ENCODE measurements at places on chromosomes 5 and 9.

GRCh38 chr5:123035360-123035917 is 1.1 kb downstream of the PPIC start:
- no peak for DNase-seq

DNA sequence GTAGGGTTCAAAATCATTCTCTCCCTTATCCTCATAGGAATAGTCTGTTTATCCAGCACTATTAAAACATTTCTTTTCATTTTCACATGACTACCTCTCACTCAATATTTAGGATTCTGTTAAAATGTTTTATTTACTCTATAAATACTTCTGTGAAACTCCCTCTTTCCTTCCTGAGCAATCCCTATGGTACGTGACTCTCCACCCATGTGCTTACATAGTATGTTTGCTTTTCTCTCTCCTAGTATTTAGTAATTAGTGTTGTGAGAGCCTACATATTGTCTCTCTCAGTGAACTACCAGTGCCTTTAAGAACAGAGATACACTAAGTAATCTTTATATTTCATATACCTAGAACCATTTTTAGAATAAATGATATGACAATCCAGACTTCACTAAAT is 46.0 kb downstream of the PTPRD start:
- DNase-seq, result no peak

DNA sequence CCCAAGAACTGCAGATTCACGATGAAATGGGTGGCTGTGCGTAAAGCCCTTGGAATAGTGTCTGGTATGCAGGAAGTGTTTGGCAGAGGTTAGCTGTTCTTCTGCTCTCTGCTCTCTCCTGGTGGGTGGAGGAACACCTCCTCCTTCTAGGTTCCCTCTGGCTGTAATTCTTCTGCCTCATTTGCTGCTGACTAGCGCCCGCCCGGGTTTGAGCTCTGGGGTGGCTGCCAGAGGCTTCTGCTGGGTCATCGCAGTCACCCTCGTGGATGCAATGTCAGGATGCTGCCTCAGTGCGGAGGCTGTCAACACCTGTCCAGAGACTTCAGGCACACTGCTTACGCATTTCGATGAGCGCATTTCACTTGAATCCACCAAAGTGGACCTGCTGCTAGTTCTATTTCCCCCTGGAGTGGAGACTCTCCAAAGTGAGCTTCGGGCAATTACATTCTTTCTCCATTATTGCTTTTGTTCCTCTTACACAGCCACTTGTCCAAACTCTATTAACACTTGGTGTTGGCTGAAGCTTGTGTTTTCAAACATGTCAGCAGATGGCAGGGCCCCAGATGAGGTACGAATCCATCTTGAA is 11.7 kb downstream of the DOCK2 start:
- no peak for DNase-seq

DNA sequence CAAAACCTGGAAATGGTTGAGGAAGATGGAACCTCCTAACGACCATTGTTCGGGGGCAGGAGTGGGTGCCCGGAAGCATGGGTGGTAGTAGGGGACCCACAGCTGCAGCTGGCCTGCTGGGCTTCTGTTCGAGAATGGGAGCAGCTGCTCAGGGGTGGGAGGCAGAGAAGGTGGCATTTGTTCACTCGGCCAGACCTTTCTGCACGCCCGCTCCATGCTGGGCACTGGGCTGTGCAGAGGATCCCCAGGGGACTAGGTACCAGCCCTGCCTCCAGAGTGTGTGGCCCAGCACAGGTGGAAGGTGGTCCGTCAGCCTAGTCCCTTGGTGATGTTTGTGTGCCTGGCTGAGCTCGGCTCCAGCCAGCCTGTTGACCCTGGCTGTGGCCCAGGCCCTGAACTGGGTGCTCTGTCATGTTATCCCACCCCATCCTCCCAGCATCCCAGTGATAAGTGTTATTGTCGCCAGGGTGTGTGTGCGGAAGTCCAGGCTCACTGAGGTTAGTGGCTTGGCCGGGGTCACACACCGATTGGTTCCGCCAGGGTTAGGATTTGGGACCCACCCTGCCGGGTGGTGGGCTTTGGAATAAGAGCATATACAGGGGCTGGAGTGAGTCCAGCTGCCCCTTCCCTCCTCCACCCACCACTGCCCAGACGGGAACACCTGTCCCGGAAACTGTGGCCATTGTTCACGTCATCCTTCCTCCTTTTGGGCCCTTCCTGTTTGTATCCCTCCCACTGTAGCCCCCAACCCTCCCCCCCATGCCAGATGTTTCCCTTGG is 4.8 kb downstream of the N4BP3 start:
- DNase-seq, result no peak

DNA sequence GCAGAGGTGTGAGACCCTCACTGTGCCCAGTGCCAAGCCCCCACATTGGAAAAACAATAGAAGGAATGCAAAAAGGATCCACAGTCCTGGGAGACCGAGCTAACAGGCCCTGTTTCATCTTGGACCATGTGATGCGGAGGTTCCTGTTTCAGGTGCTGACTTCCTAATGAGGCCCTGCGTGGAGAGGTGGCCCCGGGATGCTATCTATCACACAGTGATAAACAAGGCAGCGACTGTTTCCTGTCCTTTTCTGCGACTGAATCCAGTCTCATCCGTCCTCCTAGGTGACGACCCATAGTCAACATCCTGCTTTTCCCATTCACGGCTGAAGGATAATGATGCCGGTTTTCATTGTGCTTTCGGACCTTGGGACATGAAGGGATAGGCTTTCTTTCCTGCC is 56.4 kb upstream of the BOD1 start:
- DNase-seq, result peak; percentile 53

DNA sequence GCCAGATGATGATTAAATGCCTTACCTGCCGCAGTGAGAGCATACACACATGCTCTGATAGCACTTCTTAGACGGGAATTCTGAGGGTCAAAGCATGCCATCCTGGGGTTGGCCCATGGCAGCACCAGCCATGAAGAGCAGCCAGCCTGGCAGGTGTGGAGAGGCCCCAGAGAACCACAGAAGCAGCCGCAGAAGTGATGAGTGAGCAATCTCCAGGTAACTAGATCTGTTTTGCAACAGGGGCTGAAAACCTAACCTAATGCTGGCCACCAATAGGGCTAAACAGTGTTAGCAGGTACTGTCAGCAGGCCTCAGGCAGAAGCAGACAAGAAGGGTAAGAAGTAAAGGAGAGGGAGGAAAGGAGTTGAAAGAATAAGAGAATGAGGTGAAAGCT is 33.5 kb upstream of the HOMER1 start:
- DNase-seq, result no peak

GRCh38 chr5:82754759-82755158 is 322.4 kb downstream of the TMEM167A start:
- no peak for DNase-seq

- no peak for DNase-seq
These were observed 7.7 kb upstream of the ABO start for GRCh38 chr9:133282464-133283238.

GRCh38 chr5:123150089-123150488 is 61.0 kb downstream of the PRDM6 start:
- no peak for DNase-seq

GRCh38 chr5:14627270-14627669 is 37.2 kb upstream of the OTULIN start:
- DNase-seq, result no peak

DNA sequence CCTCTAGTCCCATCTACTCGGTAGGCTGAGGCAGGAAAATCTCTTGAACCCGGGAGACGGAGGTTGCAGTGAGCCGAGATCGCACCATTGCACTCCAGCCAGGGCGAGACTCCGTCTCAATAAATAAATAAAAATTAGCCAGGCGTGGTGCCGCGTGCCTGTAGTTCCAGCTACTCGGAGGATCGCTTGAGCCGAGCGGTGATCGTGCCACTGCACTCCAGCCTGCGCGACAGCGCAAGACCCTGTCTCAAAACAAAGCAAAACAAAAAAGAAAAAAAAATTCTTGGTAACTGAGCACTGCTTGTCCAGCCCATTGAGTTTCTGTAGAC is 710 bp upstream of the WDR55 start:
- no peak for DNase-seq

- DNase-seq, result peak; percentile 41
These were observed 627 bp downstream of the ARRDC1 start for GRCh38 chr9:137606005-137606621.

- DNase-seq, result no peak
These were observed 102.3 kb upstream of the PHYKPL start for GRCh38 chr5:178334861-178335260.

- no peak for DNase-seq
These were observed 34.3 kb downstream of the MTMR12 start for GRCh38 chr5:32278406-32278805.

- no peak for DNase-seq
These were observed 742 bp downstream of the BHMT2 start for GRCh38 chr5:79070350-79070667.

DNA sequence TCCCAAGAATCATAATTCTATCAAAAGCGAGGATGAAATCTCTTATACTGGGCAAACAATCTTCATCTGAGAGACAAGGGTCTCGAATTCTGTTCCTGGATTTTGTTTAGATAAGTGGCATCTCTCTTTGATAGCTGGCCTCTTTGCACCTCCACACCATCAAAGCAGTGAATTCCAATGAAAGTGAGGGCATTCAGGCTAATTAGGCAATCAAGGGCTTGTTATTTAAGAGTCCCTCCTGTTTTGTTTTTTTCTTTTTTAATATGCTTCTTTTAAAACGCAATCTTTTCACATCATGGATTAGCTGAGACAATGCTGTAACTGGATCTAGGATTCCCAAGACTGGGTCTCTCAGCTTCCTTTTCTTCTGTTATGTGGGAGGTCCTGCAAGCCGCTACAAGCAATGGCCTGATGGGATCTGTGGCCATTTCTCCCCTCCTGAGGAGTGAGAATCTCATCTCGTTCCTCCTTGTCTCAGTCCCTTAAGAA is 67.9 kb downstream of the TNC start:
- DNase-seq, result no peak

DNA sequence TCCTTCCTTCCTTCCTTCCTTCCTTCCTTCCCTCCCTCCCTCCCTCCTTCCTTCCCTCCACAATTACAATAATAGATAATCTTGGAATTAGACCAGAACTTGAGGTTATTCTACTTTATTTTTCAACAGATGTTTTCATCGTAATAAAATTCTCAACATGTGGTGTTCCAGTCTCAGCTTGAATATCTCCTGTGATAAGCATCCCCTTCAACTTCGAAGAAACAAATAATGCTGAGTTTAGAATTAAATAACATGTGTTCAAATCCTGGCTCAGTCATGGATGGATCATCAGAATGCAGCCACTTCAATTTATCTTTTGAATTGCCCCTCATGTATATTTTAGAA is 91.4 kb upstream of the PAPPA start:
- no peak for DNase-seq

- DNase-seq, result no peak
These were observed 7.6 kb upstream of the GPBP1 start for GRCh38 chr5:57166276-57166675.

DNA sequence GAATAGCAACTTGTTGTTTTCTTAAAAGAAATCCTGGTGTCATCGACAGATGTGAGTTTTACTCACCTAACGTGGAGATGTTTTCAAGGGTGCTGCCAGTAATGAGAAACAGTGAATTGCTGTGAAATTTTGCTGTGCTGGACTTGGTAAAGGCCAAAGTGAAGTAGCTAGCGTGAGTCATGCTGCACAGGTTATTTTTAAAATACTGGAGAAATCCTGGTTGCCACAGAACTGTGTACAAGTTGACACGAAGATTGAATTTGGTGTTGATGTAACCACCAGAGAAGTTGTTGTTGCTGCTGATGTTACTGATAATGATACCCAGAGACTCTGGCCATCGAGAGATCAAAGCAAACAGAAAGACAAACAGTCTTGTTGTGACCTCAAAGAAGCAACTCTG is 187.9 kb upstream of the NFIL3 start:
- DNase-seq, result no peak

- no peak for DNase-seq
These were observed 314.0 kb downstream of the NDUFS4 start for GRCh38 chr5:53874409-53874808.

- peak; percentile 17 for DNase-seq
These were observed 4.5 kb downstream of the ELAVL2 start for GRCh38 chr9:23821375-23822181.

DNA sequence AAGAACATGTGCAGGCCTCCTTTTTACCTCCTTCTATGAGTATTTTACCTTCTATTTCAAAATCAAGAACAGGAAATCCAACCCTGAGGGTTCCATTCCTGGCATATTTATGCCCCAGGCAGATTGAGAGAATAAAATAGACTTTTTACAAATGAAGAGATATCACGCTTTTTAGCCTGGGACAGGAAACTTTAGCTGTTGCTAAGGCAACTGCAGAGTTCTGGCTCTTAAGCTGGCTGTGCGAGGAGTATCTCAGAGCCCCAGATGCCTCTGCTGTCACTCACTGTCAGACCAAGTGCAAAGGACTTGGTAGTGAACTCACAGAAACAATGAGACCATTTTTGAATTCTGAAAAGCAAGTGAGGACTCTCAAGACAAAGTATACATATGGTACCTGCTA is 69.5 kb upstream of the HSPB3 start:
- DNase-seq, result no peak

- no peak for DNase-seq
These were observed 395.2 kb downstream of the KIAA0825 start for GRCh38 chr5:94223235-94223634.
